Activated CD4-positive, CD25-positive, alpha-beta regulatory T cell treated with anti-CD3 and anti-CD28 coated beads, Interleukin-2, amount 50 U/mL, for 24 hours (primary cell): ENCODE measurements at places on chromosomes 5 and 9.

DNA sequence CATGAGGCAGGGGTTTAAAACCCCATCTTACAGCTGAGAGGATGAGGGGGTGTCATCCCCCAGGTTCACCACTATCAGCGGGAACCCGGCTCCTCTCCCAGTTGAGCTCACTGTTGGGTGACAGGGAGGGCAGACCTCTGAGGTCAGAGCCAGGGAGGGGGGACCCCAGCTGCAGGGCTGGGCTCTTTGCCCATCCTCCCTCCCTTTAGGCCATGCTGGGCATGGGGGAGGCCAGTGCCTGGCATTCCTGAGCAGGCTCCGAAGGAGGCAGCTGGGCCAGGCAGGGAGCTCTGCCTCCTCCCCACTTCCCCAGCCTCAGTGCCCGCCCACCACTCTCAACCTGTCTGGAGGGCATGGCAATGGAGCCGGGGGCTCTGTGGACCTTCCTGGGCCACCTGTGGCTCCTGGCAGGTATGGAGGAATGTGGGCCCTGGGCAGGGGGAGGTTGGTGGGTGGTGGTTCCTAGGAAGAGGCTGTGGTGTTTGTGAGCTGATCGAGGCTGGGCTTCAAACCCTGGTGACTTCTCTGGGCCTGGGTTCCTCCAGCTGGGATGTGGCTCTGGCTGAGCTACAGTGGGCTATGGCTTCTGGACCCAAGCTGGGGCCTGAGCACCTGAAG, 12.6 kb downstream of the CRB2 start:
- ATAC-seq: no peak

DNA sequence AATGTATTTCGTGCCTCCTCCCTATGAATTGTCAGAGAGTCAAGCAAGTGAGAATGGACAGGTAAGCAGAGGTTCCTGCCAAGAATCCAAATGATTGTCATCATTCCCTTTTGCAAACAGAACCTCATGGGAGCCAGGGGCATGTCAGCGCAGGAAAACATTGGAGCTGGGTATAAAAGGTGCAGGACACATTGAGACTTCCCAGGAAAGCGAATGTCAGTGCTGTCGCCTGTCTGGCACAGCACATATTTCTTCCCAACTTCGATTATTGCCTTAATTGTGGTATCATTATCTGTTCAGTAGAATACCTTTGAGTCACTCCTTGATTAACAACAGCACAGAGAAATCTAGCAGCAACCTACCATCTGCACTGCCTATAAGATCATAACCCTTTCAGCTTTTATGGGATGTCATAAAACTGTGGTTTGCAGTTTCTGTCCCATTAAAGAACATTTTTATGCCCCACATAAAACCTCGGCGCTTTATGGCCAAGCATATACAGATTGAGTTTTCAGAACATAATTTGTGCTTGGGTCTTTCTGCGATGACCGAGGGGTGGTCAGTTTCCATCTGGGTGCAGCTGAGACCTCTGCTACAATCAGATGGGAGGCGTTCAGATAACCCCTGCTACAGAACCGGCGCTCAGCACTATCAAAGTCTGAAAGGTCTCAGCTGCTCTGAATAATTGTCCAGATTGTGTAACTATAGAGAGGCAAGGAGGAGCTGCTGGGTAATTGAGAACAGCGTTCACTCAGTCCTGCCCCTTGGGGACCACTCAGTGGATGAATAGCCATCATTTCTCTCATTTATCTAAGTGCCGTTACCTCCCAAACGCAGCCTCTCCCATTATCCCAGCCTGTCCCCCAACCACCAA, 30.9 kb upstream of the WWC1 start:
- no peak for ATAC-seq

GRCh38 chr5:108623826-108624225, 123.9 kb upstream of the FER start:
- no peak for ATAC-seq

DNA sequence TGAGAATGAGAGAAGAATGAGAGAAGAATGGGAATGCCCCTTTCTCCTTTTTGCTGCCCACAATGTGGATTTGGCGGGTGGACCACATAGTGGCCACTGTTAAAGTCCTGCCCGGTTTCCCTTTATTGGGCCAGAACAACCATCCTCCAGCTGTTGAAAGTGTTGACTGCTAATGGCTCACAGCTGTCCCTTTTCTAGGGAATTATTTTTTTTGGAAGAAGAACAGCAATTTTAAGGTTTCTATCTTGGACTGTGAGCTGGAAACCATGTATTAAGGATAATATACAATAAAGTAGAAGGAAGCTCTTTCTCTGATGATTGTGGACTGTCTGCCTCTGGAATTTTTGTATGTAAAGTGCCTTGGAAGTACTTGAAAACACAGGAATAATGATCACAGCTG, 185.9 kb downstream of the DMRT2 start:
- no peak for ATAC-seq

DNA sequence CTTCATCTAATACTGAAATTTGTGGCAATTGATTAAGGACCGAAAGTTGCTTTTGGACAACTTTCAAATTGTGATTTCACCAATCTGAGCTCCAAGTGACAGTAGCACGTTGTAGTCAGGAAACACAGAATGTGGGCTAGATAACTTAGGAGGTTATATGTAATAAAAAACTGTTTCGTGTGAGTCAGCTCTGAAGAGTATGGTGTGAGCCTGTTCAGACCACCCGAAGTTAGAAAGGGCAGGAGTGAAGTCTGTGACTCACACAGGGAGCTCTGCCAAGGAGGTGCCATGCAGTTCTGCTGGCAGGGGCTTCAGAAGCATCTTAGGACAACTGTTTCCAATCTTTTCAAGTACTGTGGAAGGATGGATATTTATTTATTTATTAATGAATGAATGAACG, 16.4 kb upstream of the ZBTB34 start:
- no peak for ATAC-seq
